WERI-Rb-1 (cell line): ENCODE measurements at places on chromosomes 1 and 21.

DNA sequence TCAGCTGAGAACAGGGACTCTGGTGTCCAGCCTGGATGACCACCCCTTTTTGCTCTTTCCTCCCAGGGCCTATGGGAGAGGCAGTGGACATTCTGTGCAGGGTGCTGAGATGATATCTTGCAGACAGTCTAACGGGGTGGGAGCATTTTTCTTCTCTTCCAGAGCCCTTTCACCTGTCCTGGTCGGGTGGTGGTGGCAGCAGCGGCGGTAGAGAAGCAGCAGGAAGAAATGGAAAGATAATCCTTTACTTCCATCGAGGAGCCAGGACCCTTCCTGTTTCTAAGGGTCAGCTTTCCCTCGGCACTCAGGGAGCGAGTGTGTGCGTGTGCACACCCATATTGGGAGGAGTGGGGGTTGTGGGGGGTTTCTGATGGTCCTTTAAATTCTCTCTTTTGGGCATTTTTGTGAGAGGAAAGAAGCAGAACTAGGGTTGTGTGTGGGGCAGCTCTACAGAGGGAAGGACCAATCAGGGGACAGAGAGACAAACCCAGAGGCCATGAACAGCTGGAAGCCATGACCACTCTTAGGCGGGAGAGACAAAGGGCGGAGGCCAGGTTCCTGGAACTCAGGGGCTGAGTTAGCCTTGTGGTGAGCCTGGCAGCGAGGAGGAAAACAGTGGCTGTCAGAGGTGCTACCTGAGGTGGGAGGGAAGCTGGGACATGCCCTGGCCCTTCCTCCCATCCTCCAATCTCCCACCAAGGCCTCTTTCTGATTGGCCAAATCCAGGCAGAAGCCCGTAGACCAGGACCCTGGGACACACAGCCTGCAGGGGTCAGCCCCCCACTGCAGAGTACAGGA is 31.2 kb upstream of the CSF3R start:
- no peak for DNase-seq

- DNase-seq: peak; percentile 69
Measured at GRCh38 chr1:203368624-203369451, 17.9 kb upstream of the FMOD start.

DNA sequence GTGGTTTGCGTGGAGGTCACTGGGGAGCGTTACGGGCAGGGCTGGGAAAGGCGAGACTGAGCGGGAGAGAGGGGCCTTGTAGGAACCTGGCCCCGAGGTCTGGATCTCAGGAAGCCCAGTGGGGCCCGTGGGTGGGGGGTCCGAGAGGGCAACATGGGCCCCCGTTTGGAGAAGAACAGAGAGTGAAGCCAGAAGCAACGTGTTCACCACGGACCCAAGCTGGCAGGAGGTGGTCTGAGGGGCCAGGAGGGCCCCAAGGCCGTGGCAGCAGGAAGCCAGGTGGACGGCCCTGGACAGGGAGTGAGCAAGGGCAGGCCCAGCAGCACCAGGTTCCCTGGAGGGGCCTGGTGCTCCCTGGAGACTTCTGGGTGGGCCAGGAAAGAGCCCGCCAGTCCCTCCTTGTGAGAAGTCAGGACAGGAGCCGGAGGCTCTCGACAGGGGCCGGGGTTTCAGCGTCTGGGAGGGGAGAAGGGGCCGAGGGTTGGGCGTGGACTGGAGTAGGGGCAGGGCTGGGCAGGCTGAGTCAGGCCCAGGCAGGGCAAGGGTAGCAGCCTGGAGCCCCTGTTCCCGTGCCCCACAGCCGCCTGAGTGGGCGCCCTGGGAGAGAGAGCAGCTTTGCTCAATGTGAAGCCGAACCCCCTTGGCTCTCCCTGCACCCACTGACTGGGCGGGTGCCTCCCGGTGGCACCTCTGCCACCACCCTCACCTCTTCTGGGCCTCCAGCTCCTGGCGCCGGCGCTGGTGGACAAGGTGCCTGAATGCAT is 33.5 kb downstream of the CFAP74 start:
- DNase-seq: no peak

- no peak for DNase-seq
Measured at GRCh38 chr1:233075915-233076295, 125.5 kb downstream of the NTPCR start.

DNA sequence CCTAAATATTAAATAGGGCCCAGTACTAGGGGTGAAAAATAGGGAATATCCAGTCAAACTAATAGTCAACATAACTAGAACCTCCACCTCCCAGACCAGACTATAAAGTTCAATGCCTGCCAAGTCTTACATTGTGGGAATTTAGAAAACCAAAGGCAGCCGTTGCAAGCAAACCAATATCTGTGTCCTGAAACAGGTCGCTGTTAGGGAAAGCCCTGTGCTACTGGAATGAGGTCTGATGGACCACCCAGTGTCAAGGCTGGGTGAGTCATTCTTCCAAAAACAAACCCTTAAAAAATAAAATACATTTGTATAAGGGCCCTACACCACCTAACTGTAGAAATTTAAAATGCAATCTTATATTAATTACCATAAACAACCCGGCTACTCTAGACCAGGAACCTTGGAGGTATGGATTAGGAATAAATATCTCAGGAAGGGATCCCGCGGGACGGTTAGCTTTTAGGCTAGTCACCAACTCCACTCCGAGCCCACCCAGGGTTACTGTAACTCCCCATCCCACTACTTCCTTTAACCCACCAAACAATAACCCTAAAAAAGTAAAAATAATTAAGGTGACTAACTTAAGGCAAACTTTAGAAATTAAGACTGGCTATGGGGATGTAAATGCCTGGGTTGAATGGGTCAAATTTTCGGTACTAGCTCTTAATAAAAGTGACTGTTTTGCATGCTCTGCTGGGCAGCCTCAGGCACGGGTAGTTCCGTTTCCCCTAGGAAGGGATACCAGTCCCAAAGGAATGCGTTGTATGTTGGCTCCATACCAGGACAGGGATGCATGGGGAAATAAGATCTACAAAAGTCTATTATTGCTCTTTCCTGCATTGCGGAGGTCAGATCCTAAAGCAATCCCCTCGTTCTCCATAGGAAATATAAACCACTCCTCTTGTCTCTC is 65.4 kb upstream of the TLR5 start:
- DNase-seq: no peak
